Effector memory CD4-positive, alpha-beta T cell (primary cell): ENCODE measurements at places on chromosomes 6 and 20.

- DNase-seq = no peak
Measured at GRCh38 chr6:140931581-140931980, 1201.1 kb upstream of the GJE1 start.

- DNase-seq = no peak
Measured at GRCh38 chr6:8934318-8934717, 499.0 kb upstream of the SLC35B3 start.

DNA sequence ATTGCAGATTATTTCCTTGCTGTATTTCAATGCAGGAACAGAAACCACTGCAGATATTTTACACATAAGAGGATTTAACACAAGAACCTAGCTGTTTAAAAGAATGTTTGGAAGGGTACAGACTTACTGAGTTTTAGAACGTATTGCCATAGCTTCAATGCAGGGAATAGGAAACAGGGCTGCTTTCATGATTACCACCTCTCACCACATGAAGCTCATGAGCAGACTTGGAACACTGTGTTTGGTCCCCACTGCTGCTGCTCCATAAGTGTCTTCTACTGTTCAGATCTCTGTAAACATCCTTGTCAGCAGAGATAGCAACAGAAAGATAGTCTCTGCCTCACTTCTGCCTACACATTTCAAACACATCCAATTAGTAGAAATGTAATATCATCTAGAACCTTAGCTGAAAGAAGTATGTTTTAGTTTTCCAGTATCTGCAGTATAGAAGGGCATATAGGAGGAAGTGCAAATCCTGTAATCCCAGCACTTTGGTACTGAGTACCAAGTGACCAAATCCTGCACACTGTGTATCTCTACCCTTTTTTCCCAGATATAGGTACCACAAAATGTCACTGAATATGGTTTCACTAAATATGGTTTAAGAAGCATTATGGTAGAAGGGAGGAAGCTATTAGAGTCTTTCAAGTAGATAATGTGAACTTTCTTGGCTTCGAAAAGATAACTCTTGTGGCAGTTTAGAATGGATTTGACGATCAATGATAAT lies 51.9 kb downstream of the STXBP5 start:
- DNase-seq = no peak

- no peak for DNase-seq
Measured at GRCh38 chr20:40687384-40688128, 1.5 kb downstream of the MAFB start.

DNA sequence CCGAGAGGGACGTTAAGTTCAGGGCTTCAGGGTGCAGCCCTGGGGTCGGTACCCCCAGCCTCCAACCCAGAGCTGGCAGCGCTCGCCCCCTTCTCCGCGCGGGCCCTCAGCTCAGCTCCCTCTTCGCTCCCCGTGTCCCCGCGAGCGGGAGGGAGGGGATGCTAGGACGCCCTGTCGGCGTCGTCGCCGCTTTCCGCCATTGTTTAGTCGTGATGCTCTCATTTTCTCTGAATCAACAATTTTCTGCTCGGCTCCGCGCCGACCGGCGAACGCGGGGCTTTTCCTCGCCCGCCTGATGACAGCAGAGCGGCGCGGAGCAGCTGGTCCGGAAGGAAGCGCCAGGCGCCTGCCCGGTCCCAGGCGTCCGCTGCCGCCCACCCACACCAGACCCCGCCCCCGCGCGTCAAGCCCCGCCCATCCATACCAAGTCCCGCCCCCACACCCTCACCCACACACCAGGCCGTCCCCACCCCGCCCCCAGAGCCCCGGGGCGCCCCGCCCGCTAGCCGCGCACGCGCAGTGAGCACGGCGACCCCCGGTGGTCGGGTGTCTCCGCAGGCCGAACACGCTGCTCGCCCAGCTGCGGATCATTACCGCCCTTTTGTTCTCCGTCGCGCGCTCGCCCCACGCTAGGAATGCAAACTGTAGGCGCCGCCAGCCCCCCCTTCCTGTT lies 50.1 kb upstream of the SLC32A1 start:
- DNase-seq = peak; percentile 50

- no peak for DNase-seq
Measured at GRCh38 chr20:1982686-1983085, 11.2 kb downstream of the PDYN start.

DNA sequence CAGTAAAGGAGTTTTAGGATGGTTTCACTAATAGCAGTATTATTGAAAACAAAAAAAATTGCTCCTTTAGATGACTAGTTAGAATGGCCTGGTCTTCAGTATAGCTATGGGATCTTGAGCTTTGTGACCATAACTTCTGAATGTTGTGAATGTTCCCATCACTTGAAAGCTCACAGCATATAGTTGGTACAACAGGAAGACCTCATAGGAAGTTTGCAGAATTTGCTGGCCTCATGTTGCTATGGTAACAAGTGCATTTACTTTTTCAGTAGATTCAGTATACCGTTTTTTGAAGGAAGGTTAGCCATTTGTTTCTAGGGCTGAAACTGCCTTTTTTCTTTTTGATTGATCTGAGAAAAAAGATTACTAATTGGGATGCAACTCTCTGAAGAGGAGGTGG lies 8.3 kb downstream of the PHF3 start:
- DNase-seq = no peak

- no peak for DNase-seq
Measured at GRCh38 chr6:30781743-30782424, 37.5 kb upstream of the IER3 start.

DNA sequence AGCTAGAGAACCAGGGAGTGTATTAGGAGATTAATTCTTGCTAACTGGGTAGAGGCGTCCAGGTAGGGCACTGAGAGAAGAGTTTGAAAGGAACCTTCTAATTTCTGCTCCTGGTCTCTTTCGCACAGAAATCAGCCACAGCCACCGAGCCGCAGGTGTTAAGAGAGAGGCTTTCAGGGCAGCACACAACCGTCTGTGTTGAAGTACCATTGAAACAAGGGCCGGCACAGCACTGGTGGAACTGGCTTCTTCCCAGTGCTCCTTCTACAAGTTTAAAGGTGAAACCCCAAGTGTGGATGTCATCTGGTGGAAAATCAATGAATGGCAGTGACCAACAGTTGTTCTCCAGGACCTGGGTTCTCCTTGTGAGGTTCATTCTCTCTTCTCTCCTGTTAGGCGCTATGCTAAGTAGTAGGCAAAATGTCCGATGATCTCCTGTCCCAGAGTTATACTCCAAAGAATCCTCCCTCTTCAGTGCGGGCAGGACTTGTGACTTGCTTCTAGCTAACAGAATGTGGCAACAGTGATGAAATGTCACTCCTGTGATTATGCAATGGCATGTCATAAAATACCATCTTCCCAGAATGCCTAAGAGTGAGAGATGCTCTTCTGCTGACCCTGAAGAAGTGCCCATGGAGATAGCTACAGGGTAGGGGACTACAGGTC lies 15.0 kb upstream of the RIN2 start:
- no peak for DNase-seq

GRCh38 chr6:144797881-144798589 lies 512.9 kb downstream of the UTRN start:
- DNase-seq = no peak

DNA sequence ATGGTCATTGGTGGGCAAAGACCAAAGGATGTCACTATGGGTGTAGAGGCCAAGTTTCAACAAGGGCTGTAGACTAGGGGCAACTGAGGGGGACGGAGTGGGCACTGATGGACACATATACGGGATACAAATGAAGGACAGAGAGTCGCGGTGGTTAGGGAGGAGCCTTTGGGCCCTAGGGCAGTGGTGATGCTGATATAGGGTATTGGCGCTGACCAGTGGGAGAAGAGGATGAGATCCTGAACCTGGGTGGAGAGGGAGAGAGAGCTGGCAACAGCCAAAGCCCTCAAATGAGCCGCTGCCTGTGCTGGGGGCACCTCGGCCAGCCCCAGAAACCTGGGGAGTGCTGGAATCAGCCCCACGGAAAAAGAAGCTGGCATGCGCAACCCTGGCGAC lies 1.6 kb downstream of the CDH22 start:
- no peak for DNase-seq

- DNase-seq = no peak
Measured at GRCh38 chr6:82264321-82264720, 16.8 kb upstream of the IBTK start.

DNA sequence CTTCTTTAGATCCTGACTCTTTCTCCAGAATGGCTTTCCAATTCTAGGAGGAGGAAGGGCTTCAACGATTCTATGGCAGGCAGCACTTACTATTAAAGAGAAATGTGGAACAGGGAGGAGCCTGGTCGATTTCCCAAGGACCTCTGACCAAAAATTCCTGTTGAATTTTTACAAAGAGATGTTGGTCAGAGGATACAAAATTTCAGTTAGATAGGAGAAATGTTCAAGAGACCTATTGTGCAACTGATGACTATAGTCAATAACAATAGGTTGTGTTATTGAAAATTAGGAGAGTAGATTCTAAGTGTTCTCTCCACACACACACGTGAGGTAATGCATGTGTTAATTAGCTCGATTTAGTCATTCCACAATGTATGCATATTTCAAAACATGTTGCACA lies 130.1 kb upstream of the TNFAIP3 start:
- no peak for DNase-seq

DNA sequence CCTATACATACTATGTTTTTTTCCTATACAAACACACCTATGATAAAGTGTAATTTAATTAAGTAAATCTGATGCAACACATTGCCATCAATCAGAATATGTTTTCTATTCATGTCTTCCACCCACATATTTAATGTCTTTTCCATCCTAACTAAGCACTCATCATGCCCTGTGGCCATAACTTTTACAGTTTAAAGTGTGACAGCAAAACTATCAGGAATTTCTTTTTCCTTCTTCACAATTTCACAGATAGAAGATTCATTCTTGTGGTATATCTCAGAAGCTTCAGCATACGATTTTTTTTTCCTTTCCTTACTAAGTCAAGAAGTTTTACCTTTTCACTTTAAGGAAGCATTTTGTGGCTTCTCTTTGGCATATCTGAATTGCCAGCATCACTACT lies 7.0 kb upstream of the BEND6 start:
- DNase-seq = no peak

GRCh38 chr6:104607501-104607900 lies 252.2 kb downstream of the HACE1 start:
- no peak for DNase-seq

- no peak for DNase-seq
Measured at GRCh38 chr20:48743807-48744206, 84.0 kb downstream of the PREX1 start.

DNA sequence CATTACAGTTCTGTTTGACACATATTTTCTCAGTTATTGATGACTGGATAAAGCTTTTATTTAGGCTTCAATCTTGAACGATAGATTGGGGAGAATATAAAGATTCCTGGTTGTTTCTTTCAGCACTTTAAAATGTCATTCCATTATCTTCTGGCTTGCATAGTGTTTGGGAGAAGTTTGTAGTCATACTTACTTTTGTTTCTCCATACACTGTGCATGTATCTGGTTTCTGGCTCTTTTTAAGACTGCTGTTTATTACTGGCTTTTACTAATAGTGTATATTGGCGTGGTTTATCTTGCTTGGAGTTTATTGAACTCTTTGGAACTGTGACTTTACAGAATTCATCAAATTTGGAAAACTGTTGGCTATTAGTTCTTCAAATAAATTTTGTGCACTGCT lies 49.2 kb downstream of the RGS17 start:
- no peak for DNase-seq

DNA sequence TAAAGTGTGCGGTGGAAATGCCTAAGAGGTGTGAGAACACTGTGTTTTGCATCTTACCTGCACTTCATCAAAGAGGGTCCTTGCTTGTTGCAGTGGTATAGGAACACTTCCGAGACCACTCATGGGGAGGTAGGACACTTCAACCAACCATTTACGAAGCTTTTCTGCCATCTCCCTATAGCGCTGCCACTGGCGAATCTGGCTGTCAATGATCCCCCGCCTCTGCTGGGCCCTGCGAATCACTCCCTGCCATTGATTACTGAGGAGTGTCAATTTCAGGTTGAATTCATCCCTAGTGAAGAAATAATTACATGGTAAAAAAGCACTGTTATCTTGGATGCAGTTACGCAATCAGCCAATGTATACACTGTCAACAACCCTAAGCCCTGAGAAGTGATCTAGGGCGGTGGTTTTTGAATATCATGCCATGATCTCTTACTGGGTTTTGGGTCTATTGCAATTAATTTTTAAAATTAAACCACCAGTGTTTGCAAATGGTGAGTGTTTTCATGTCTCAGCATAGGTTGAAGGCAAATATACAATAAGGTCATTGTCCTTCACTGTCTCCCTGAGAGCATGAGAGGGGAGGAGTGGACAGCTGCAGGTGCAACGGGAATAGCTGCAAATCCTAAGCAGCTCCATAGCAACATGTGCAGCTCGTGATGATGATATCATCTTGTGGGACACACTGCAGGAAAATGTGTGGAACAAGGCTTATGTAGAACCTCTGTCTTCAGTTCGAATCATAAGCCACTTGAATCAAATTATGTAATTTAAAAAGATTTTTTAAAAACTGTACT lies 400.6 kb downstream of the ESR1 start:
- DNase-seq = no peak

- DNase-seq = no peak
Measured at GRCh38 chr20:51862796-51863195, 60.5 kb upstream of the SALL4 start.

DNA sequence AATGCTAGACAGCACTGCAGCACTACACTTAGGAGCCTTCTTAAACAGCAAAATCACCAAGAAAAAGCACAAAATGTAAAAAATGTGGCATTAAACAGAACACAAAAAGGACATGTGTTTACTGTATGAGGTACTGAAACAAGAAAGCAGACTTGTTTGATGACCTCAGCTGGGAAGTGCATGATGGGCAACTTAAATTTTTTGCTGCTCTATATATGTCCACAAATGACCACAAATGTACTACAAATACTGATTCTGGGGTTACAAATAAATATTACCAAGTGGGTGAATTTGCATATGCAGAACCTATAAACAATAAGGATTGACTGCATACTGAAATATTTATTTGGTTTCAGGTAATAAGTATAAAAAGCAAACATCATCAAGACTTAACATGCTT lies 13.1 kb downstream of the RAB23 start:
- no peak for DNase-seq

- DNase-seq = no peak
Measured at GRCh38 chr6:71510057-71510713, 221.6 kb downstream of the OGFRL1 start.

DNA sequence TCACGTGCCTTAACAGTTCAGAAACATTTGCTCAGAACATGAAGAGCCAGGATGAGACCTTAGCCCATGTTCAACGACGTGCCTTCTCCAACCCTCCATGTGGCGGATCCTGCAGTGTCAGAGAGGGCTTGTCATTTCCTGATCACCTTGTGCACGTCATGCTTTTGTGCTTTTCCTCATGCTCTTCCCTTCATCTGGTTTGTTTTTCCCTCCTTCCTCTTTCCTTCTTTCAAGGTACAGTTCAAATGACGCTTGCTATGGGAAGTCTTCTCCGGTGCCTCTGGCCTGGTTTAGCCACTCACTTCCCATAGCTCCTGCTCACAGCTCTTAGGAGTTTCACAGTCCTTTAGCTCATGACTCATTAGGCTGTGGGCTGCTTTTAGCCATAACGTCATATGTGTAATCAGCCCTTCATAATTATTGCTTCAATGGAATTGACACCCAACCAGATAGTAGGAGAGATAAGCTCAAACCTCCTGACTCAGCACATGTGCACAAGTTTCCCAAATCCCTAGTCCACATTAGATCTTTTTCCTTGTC lies 102.7 kb upstream of the CNKSR3 start:
- no peak for DNase-seq
